ENCODE measurements at places on chromosomes 5 and 9. TPM values are rescaled to one million over a fixed set of nuclear protein-coding genes. Genes with fewer than 3 reads are reported as not detected.

The RALGDS gene
- polyA plus RNA-seq = 78.0 TPM

GRCh38 chr5:135952683-135953082 lies 2.1 kb downstream of the LECT2 start:
- no peaks in the 10 kb centered on the region for H3K27me3 ChIP-seq
- DNase-seq = no peak
- H3K4me1 ChIP-seq = no peaks in the 10 kb centered on the region

The DMRT3 gene
- polyA plus RNA-seq = not detected

DNA sequence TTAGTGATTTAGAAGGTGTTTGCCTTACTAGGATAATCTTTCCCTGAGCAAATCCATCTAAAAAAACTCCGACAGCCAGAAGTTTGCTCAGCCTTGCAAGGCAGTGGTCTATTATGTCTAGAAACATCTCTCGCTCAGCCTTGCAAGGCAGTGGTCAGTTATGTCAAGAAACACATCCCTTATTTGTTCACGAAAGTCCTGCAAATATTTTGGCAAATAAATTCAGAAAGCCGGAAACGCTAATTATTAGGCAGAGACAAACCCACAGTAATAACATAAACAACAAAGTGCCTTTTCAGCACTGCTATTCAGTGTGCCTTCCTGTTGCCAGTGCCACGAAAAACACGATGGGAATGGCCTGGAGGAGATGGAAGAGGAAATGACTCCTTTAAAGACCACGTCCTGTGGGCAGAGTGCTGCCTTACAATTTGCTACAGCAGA lies 184.5 kb downstream of the GNAQ start:
- H3K27ac ChIP-seq = no peak overlapping the region
- H3K4me1 ChIP-seq = peaks cover 6% of the 10 kb centered on the region
- H3K4me3 ChIP-seq = no peak overlapping the region
- no peak for DNase-seq
- no peaks in the 10 kb centered on the region for H3K27me3 ChIP-seq
- no peaks in the 10 kb centered on the region for H3K36me3 ChIP-seq

The TMEM161B gene
- 9.8 TPM for polyA plus RNA-seq

DNA sequence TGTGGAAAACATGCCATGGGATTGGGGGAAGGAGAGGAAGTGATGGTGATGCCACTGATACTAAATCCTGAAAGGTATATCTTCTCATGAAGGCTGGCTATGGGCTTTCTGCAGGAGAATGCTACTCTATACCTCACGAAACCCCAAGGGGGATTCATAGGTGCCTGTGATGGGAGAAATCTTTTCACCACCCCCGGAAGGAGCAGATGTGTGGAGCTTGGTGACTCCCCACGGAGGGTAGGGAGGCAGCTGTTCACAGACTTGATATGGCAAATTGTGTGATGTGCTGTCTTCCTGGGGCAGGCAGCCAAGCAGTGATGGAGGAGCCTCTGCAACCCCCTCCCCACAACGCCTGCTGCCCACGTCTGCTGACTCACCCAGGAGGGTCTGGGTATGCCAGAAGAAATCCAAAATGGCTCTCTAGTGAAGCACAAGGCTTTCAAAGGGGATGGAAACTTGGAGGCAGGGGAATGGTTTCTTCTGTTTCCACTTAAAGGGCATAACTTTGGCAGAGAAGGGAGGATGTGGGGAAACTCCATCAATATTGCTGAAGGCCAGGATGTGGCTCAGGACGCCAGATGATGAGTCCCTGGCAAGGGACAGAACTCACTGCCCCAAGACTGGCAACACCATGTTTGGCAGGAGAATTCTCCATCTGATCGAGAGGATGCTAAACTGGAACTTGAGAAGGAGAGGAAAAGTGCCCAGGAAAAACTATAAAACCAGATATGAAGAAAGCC lies 188.3 kb downstream of the GABBR2 start:
- no peak for DNase-seq
- no peaks in the 10 kb centered on the region for H3K4me1 ChIP-seq
- H3K27me3 ChIP-seq = peaks cover 5% of the 10 kb centered on the region
- no peak overlapping the region for H3K27ac ChIP-seq
- no peak overlapping the region for H3K4me3 ChIP-seq

DNA sequence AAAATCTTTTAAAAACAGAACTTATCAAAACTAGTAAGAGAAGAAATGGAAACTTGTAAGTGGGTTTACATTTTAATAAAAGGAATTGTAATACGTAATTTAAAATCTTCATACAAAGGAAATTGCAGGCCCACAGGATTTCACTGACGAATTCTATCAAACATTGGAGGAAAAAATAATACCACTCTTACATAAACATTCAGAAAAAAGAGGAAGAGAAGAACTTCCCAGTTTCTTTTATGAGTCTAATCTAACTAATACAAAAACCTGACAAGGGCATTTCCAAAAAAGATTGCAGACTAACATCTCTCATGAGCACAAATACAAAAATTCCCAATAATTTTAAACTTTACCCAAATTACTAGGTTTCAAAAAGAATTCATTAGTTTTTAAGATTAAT lies 149.0 kb downstream of the RANBP17 start:
- no peak overlapping the region for H3K27ac ChIP-seq
- no peaks in the 10 kb centered on the region for H3K4me1 ChIP-seq
- DNase-seq = no peak
- no peaks in the 10 kb centered on the region for H3K27me3 ChIP-seq

- no peak overlapping the region for H3K4me3 ChIP-seq
- no peak for DNase-seq
- H3K27me3 ChIP-seq = no peaks in the 10 kb centered on the region
- no peaks in the 10 kb centered on the region for H3K36me3 ChIP-seq
Observed at GRCh38 chr5:14184725-14185124, 41.6 kb downstream of the TRIO start.

DNA sequence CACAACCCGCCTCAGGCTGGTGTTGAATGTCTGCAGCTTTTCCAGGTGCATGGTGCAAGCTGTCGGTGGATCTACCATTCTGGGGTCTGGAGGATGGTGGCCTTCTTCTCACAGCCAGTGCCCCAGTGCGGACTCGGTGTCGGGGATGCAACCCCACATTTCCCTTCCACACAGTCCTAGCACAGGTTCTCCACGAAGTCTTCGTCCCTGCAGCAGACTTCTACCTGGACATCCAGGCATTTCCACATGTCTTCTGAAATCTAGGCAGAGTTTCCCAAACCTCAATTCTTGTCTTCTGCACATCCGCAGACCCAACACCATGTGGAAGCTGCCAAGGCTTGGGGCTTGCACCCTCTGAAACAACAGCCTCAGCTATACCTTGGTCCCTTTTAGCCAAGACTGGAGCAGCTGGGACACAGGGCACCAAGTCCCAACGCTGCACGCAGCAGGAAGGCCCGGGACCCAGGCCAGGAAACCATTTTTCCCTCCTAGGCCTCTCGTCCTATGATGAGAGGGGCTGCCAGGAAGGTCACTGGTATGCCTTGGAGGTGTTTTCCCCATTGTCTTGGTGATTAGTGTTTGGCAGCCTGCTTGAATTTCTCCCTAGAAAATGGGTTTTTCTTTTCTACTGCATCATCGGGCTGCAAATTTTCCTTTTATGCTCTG lies 18.2 kb downstream of the PSIP1 start:
- H3K27ac ChIP-seq = no peak overlapping the region
- H3K4me1 ChIP-seq = peaks cover 6% of the 10 kb centered on the region
- no peak for DNase-seq
- H3K36me3 ChIP-seq = peaks cover 3% of the 10 kb centered on the region

- no peaks in the 10 kb centered on the region for H3K4me1 ChIP-seq
- H3K27me3 ChIP-seq = no peaks in the 10 kb centered on the region
- no peak overlapping the region for H3K4me3 ChIP-seq
- H3K27ac ChIP-seq = no peak overlapping the region
Observed at GRCh38 chr5:87888139-87888538, 380.5 kb downstream of the TMEM161B start.

The ADAMTS13 gene
- polyA plus RNA-seq = 0.32 TPM

The ERBIN gene
- 49.0 TPM for polyA plus RNA-seq

- H3K27me3 ChIP-seq = no peaks in the 10 kb centered on the region
- H3K4me3 ChIP-seq = no peak overlapping the region
- H3K36me3 ChIP-seq = no peaks in the 10 kb centered on the region
- no peaks in the 10 kb centered on the region for H3K4me1 ChIP-seq
- no peak overlapping the region for H3K27ac ChIP-seq
Observed at GRCh38 chr5:147417135-147417813, 92.6 kb downstream of the DPYSL3 start.

The CTXN3 gene
- polyA plus RNA-seq = not detected

- peaks cover 6% of the 10 kb centered on the region for H3K36me3 ChIP-seq
- H3K27ac ChIP-seq = no peak overlapping the region
- no peaks in the 10 kb centered on the region for H3K27me3 ChIP-seq
Observed at GRCh38 chr5:10752451-10752850, 8.6 kb downstream of the DAP start.

- no peaks in the 10 kb centered on the region for H3K36me3 ChIP-seq
- no peak overlapping the region for H3K4me3 ChIP-seq
- no peak for DNase-seq
- no peak overlapping the region for H3K27ac ChIP-seq
- no peaks in the 10 kb centered on the region for H3K4me1 ChIP-seq
Observed at GRCh38 chr5:78763659-78764189, 115.2 kb upstream of the LHFPL2 start.

DNA sequence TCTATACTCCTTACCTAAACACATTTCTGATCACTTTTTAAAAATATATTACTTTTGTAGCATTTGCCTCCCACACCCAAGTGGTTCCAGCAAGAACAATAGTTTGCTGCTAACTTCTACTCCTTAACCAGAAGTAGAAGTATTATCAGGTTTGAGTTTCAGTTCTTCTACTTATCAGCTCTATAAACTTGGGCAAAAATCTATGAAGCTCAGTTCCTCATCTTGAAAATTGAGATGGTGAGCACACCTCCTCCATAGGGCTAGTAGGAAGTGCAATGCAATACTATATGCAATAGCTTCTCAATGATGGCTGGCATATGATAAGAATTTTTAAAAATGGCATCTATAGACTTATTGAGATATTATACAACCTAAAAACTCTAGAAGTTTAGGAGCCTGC lies 283.7 kb downstream of the TLR4 start:
- no peaks in the 10 kb centered on the region for H3K36me3 ChIP-seq
- no peak for DNase-seq
- H3K27me3 ChIP-seq = no peaks in the 10 kb centered on the region
- no peak overlapping the region for H3K4me3 ChIP-seq
- H3K27ac ChIP-seq = no peak overlapping the region

DNA sequence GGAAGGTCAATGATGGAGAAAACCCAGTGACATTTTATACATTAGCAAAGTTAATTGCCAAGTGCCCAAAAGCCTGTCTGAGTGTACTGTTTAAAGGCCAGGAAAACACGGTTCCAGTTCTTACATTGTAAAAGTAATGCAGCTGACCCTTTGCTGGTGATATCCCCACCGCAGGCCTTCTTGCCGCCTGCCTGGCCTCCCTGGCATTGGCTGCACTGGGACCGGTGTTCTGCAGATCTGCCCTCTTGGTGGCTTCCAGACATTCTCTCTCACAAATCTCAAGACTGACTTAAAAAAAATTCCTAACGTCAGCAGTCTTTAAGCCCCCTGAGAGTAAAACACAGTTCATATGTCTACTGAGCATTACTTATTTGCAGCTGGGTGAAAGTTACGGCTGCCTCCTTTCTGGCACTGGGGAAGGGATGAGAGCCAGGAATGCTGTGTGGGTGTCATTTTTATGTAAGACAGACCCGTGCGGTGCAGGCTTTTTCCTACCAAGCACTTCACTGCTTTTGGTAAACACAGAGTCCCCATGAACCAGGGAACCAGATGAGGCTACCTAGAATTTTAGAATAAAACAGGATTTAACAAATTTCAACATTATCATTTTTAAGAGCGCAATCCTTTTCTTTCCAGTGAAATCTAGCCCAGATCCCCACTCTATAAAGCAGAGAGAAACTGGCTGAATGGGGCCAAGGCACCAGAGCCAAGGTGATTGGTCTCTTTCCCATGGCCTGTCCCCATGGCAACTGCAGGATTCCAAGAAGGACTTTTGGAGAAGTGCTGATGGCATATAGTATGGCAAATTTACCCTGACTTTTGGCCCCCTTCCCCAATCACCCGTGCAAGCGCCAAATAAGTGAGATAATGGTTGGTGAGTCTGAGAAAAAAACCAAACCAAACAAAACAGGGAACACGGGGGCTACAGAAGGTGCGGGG lies 80.8 kb downstream of the LMNB1 start:
- peaks cover 14% of the 10 kb centered on the region for H3K4me1 ChIP-seq
- DNase-seq = no peak
- no peak overlapping the region for H3K27ac ChIP-seq
- no peaks in the 10 kb centered on the region for H3K36me3 ChIP-seq
- no peaks in the 10 kb centered on the region for H3K27me3 ChIP-seq

DNA sequence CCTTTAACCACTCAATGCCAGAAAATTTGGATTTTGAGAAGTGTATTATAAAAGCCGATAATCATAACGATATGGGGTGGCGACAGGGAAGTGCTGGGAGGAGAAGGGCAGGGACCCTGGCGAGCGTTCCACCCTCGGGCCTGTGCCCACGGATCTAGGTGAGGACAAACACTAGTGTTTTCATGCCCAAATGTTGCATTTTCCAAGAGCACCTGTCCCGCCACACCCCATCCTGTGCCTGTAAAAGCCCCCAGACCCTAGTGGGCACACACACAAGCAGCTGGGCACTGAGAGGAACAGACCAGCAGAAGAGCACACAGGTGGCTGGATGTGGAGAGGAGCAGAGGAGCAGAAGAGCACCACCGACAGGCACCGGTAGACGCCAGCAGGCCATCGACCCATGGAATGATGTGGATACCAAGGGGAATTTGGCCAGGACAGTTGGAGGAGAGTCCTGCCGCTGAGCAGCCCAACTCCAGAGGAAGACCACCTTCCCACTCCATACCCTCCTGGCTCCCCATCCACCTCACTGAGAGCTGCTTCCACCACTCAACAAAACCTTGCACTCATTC lies 315.0 kb downstream of the EDIL3 start:
- no peaks in the 10 kb centered on the region for H3K36me3 ChIP-seq
- H3K27me3 ChIP-seq = no peaks in the 10 kb centered on the region

Data from CD8-positive, alpha-beta memory T cell (primary cell).